Muscle of leg (tissue), 16 donors: ENCODE measurements at places on chromosomes 11 and 22.
A peak's percentile ranks its signal among the peaks of the same experiment; 100 is the strongest.

- H3K4me1 ChIP-seq: no peaks in the 10 kb centered on the region
- DNase-seq: no peak
- no peaks in the 10 kb centered on the region for H3K36me3 ChIP-seq
Observed at GRCh38 chr22:48722661-48723060, 1105.0 kb downstream of the BRD1 start.

- no peaks in the 10 kb centered on the region for H3K36me3 ChIP-seq
- peak; percentile 71 for DNase-seq
- no peaks in the 10 kb centered on the region for H3K27me3 ChIP-seq
- no peak overlapping the region for H3K4me3 ChIP-seq
- H3K4me1 ChIP-seq: no peaks in the 10 kb centered on the region
Observed at GRCh38 chr11:83456566-83456965, 170.4 kb upstream of the CCDC90B start.

DNA sequence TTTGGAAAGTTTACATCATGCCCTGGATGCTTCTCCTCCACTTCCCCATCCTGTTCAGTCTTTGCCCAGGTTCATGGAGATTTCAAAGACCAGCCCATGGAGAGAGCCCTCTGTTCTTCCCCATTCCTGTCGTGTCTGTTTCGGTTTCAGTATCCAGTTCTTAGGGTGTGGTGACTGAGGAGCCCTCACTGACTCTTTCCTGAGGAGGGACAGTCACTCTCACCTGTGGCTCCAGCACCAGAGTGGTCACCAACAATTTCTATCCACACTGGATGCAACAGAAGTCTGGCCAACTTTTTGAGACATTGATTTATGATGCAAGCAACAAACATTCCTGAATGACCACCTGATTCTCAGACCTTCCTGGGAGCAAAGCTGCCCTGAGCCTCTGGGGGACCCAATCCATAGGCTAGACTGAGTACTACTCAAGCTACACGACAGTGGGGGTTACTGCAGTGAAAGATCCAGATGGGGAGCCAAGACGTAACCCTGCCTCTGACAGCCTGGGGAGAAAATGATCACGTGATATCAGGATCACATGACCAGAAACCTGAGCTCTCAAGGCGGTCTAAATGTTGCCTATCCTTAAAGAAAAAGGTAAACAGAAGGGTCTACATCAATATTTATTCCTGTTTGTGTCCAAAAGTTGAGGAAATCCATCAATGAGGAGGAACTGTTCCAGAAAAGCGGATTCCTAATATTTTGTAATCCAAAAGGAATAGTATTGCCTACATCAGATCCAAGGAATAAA is 76.2 kb upstream of the VPREB1 start:
- DNase-seq: peak; percentile 19
- no peaks in the 10 kb centered on the region for H3K4me1 ChIP-seq
- no peak overlapping the region for H3K4me3 ChIP-seq

GRCh38 chr11:114208377-114208776 is 87.8 kb upstream of the NNMT start:
- H3K27ac ChIP-seq: no peak overlapping the region
- peaks cover 5% of the 10 kb centered on the region for H3K4me1 ChIP-seq

- no peak overlapping the region for H3K27ac ChIP-seq
- H3K4me3 ChIP-seq: no peak overlapping the region
- H3K4me1 ChIP-seq: peaks cover 7% of the 10 kb centered on the region
Observed at GRCh38 chr11:114094516-114094915, 35.0 kb downstream of the ZBTB16 start.

GRCh38 chr11:10952872-10953271 is 95.0 kb upstream of the ZBED5 start:
- no peaks in the 10 kb centered on the region for H3K4me1 ChIP-seq
- peaks cover 3% of the 10 kb centered on the region for H3K27me3 ChIP-seq
- no peak for DNase-seq
- no peaks in the 10 kb centered on the region for H3K36me3 ChIP-seq
- H3K4me3 ChIP-seq: no peak overlapping the region
- no peak overlapping the region for H3K27ac ChIP-seq

DNA sequence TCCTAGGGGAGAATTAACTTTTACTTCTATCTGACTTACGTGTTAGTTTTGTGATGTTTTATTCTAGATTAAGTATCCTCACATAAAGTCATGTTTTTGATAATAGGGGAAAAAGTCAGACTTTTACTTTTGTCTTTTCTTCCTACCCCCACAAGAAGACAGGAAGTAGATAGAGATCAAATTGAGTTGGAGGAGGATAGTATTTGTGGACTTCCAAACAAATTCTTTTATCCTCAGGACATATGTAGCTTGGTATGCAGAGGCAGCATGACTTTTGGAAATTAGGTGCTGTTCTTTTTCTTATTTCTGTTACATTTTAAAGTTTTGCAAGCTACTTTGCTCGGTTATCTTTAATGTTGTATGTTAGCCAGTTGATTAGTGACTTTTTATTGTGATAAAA is 61.4 kb downstream of the MTMR3 start:
- no peaks in the 10 kb centered on the region for H3K4me1 ChIP-seq
- H3K27me3 ChIP-seq: no peaks in the 10 kb centered on the region
- no peak for DNase-seq
